ENCODE measurements at places on chromosomes 6 and 20.

DNA sequence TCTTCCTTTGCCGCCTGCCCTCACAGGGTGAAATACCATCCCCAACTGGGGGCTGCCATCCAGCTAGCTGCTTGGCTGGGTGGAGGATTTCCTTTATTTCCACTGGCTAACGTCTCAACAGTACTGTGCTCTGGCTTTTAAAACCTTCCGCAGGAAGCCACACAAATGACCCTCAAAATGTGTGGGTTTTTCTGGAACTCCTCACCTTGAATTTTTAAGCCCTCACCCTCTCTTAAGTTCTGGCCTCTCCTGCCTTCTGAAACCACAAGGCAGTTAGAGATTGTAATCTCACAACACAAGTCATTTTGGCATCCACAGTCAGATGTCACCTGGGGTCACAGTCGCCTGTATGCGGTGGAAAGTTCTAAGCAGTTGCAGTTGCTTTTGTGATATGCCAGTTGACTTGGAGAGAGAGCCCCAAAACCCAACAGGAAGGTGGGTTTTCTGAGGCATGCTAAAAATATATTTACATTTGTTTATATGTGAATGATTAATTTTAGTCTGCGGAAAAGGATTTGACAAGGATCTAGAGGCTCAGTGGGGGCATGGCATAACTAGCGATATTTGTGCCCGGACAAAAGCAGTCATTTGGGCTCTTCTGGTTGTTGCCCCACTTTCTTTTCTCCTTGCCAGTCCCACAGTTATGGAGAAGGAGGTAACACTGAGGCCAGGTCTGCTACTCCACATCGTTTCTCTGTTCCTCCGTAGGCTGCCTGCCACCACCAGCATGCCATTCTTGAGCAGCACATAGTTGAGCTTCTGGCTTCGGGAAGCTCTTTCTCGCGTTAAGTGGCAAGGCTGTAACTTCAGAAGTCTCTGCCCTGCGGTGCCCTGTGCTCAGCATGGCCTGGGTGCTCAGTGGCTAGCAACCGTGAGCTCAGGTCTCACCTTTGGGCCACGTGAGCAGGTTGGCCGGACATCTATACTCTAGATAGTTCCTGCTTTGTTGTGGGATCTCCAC is 335.3 kb downstream of the CD83 start:
- DNase-seq: no peak

DNA sequence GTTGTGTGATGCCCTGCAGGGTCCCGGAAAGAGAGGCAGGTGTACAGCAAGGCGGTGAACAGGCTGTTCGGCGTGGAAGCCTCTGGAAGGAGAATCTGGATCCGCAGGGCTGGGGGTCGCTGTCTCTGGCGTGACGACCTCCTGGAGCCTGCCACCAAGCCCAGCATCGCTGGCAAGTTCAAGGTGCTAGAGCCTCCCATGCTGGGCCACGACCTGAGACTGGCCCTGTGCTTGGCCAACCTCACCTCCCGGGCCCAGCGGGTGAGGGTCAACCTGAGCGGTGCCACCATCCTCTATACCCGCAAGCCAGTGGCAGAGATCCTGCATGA is 36.5 kb downstream of the TGM6 start:
- DNase-seq: no peak

- DNase-seq: no peak
Observed at GRCh38 chr20:56762401-56762800, 133.3 kb downstream of the TFAP2C start.

DNA sequence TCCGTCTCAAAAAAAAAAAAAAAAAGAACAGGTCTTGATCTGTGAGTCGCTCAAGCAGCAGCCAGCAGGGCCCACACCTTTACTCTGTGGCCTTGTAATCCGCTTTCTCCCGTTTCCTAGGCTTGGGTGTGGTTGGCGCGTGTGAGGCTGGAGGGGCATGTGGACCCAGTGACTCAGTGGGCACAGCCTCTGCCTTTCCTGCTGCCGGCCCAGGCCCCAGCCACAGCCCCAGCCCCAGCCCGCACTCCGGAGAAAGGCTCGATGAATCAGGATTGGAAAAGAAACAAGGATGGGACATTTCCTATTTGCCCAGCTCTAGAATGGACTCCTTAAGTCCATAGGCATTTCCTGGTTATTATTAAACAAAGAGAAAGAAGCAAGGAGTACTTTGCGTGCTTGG is 4.3 kb downstream of the BHLHE23 start:
- no peak for DNase-seq

DNA sequence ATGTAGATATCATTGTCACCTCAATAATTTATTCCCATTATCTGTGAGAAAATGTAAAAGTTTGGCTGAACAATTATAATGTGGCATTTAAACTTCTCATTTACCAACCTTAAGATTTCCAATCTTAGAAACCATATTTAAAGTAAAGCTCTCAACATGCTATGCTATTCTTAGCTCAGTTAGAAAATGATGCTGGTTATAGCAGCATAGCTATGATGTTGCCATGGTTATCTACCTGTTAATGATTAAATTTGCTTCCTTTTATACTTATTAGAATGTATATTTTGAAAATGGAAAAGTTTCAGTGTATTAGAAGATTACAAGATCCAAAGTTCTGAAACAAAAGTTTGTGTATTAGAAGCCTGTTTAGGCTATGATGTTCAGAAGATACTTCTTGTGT is 110.1 kb downstream of the GPR63 start:
- no peak for DNase-seq

GRCh38 chr20:5327356-5327755 is 10.6 kb upstream of the PROKR2 start:
- no peak for DNase-seq

DNA sequence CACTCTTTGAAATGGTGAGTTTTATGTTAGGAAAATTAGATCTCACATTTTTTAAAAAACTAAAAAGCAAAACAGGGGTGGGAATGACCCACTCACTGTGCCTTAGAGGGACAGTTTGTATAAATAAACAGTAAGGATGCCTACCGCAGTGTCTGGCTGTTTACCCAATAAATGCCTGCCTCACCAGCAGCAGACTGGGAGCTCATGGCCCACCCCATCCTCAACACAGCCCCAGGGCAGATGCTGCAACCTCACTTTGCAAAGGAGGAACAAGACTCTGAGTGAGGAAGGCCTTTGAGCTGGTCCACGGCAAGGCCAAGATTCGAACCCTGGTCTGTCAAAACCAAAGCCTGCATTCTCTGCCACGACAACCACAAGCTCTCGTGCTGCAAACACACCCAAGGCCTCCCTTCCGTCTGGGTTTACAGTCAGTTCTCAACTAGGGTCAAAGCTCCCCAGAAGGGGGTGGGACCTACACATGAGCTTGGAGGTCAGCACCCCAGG is 77.8 kb downstream of the BMP7 start:
- no peak for DNase-seq

GRCh38 chr6:1904466-1904799 is 294.7 kb downstream of the FOXC1 start:
- DNase-seq: no peak

GRCh38 chr6:51462896-51463295 is 624.5 kb downstream of the PKHD1 start:
- DNase-seq: no peak

DNA sequence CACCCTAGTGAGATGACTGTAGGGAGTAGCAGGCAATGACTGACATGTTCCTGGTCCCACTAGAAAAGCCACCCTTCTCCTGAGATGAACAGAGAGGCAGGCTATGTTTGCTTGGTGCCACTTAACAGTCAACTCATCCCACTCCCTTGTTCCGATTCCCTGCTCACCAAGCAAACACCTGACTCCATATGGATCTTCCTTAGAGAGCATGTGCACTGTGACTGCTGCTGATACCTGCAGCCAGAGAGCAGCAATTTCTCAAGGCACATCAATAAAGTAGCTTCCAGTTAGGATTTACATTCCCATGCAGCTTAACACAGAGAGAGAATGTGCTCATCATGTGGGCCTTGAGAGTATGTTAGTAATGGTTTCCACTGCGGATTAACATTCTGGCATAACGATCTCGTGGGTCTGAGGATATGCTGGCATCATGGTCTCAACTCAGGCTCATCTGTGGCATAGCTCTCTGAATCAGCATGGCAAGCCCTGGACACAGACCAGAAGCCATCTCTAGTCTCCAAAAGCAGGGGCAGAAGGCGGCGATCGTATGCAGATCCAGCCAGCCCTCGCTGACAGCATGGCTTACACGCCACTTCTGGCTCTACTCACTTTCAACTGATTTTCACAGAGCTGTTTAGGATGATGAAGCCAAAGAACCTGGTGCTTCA is 43.9 kb downstream of the ATXN1 start:
- no peak for DNase-seq

- DNase-seq: no peak
Observed at GRCh38 chr6:2947445-2947844, 23.9 kb downstream of the SERPINB6 start.

DNA sequence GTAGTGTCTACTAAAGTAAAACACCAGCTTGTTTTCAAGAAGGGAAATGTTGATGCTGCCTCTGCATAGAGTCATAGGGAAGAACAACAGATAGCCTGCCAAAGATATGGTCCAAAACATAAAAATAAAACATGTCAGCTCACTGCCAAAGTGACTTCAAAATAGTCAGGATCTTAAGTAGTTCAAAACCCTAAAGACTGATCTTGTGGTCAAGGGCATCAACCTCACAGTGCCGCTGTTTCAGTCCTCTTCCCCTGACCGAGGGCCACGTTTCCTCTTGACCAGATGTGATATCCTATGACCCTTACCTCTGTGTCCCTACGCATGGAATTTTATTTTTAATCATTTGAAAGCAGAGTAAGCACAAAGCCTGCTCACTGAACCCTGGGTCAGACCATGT is 104.2 kb upstream of the CNKSR3 start:
- no peak for DNase-seq

DNA sequence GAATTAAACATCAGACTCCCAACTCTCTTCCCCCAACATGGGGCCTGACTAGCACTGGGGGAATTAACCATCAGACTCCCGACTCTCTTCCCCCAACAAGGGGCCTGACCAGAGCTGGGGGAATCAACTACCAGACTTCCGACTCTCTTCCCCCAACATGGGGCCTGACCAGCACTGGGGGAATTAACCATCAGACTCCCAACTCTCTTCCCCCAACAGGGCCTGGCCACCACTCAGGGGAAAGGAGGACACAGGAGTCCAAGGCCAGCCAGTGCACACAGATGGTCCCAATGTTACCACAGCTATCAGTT is 13.1 kb downstream of the CST7 start:
- DNase-seq: no peak

GRCh38 chr20:18728165-18728869 is 85.3 kb upstream of the SCP2D1 start:
- DNase-seq: no peak

DNA sequence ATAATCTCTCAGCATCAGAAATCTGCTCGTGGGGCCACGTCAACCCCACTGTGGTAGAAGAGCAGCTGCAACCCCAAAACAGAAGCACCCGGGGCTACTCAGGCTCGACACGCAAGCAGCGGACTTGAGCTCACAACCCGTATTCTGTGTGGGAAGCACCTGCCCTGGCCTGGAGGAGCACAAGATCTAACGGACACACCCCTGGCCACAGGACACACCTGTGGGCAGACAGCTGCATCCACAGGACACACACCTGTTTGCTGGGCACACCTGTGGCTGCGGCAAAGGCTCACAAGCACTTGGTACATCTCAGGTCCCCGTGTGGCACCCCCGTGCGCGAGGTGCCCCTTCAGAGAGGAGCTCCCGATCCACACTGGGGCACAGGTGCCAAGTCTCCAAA is 36.5 kb downstream of the ZBTB46 start:
- no peak for DNase-seq

DNA sequence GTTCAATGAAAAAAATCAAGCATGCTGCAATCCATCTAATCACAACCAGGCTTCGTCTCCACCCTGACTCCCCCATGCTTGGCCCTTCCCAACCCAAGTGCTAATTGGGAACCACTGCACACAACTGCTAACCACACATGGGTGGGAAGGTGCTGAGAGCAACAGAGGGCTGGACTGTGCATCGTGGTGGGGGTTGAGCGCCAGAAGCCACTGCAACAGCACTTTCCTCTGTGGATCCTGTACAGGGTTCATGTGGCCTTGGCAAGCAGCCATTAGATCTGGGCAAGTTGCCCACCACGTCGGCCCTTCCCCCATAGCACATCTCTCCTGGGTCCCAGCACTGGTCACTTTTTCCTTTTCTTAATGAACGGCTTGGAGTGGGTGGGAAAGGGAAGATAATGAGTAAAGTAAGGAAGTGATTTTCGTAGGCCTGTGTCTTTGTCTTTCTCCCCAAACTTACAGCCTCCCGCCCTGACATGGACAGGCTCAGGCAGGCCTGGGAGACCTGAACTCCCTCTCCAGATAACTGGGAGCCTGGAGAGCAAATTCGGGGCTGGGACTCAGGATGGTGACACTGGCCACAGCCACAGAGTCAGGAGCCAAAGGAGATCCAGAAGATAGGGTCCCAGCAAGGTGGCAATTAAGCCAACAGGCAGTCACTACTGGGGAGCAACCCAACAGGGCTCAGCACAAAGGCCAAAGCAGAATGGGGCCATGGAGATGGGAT is 34.4 kb upstream of the MRPS10 start:
- DNase-seq: no peak

- no peak for DNase-seq
Observed at GRCh38 chr6:19440531-19440930, 396.6 kb upstream of the ID4 start.

- DNase-seq: no peak
Observed at GRCh38 chr6:44257753-44258324, 511 bp upstream of the SLC35B2 start.

DNA sequence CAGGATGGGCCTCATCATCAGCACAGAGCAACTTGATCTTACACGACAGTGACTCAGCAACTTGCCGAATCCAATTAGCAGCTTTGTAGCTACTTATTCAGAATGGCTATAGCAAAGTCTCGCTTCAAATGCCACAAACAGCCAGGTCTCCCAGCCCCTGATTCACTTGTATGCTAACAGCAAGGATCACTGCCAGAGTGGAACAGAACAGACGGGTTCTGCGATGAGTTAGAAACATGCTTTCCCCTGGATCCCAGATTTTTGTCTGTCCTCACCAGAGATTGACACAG is 254.4 kb downstream of the NRN1 start:
- DNase-seq: no peak

DNA sequence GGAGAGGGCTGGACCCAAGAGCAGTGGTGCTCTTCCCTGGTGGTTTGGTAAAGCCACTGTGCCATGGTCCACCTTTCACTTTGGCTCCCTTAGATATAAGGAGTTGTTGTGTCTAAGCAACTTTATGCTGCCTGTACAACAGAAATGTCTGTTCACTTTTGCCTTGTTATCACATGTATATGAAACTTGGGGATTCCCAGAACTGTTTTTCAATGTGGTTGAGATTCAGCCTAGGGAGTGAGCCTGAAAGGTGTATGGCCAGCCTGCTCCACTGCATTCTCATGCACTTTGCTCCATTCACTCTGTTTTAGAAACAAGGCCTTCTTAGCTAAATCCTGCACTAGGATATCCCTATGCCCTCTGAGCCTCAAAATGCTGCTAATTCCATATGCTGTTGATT is 234.5 kb upstream of the THEMIS start:
- DNase-seq: no peak

- no peak for DNase-seq
Observed at GRCh38 chr6:20333721-20334269, 67.9 kb upstream of the E2F3 start.

GRCh38 chr20:43229696-43230095 is 40.0 kb upstream of the PTPRT start:
- DNase-seq: no peak

Data from stimulated activated CD8-positive, alpha-beta memory T cell treated with anti-CD3 and anti-CD28 coated beads, Interleukin-7, amount 100 ng/mL, for 1 hour (primary cell).